Heart right ventricle (tissue), 16 donors: ENCODE measurements at places on chromosomes 5 and 9. TPM values are rescaled to one million over a fixed set of nuclear protein-coding genes. Genes with fewer than 3 reads are reported as not detected.

Gene BRD3OS
- 6.7 TPM for polyA plus RNA-seq

Gene HSPB3
- 167 TPM for polyA plus RNA-seq

Gene WDR55
- 12.2 TPM for polyA plus RNA-seq

Gene WDR31
- polyA plus RNA-seq: 7.9 TPM

Gene CYLC2
- polyA plus RNA-seq: not detected

Gene C6
- polyA plus RNA-seq: 6.1 TPM

Gene PHF19
- 12.5 TPM for polyA plus RNA-seq

Gene GHR
- polyA plus RNA-seq: 4.6 TPM

Gene PCDH12
- 3.6 TPM for polyA plus RNA-seq

Gene GPR107
- 6.7 TPM for polyA plus RNA-seq

DNA sequence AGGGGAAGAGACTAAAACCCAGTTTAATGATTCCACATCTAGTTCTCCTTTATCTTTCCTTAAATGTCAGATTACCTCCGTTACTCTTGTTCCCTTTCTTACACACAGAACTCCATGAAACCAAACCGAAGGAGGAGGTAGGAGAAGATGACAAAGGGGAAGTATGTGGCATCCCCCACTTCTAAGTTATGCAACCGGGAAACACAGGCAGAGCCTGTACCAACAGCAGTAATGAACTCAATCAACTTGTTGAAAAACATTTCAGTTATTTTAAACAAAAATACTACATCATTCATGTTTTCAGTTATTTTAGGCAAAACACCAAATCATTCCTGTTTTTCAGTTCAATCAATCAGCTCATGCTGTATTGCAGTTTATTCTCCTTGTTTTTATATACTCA lies 101.8 kb downstream of the PCSK1 start:
- DNase-seq: no peak

GRCh38 chr9:71752352-71752751 lies 16.0 kb downstream of the CEMIP2 start:
- DNase-seq: no peak

- no peak for DNase-seq
Observed at GRCh38 chr9:137725598-137725997, 106.8 kb downstream of the EHMT1 start.

DNA sequence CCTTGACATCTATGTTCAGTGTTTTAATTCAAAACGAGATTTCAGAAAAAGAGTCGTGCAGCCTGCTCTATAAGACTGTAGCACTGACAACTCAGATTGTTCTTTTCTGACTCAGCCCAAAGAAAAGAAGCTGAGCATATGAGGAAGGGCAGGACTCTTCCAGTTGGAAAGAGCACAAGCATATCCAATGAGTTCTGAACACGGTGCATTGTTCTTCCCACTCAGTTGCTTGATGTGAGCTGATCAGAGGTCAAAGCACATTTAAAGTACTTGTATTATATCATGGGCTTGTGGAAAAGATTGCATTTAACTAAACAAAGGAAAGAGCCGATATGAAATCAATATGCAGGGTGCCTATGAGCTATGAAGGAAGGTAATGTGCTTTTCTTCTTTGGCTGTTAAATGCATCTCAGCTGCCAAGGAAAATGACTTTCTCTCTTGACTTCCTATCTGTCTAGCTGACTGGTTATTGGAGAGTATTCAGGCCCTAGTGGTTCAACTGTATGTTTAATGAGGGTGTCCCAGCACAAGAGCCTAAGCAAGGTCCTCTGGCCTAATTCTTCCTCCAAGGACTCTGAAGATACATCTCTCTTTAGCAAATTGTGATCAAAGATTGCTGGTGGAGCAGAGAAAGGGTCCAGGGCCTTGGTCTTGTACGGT lies 226.6 kb upstream of the PPP1R2B start:
- DNase-seq: no peak

DNA sequence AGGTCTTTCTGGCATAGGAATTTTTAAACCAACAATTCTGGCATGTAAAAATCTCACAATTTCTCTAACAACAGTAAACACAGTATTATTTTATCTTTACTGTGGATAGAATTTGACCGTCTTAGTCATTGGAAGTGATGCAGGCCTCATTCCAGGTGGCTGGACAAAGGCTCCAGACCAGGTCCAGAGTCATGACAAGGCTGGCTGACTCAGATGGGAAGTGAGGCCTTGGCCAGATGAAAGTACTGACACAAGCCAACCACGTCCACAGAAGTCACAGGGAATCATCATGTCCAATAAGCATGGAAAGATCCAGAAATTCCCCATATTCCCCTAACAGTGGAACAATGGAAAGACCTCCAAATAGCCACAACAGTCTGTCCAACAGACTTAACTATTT lies 12.4 kb downstream of the SPOCK1 start:
- no peak for DNase-seq

DNA sequence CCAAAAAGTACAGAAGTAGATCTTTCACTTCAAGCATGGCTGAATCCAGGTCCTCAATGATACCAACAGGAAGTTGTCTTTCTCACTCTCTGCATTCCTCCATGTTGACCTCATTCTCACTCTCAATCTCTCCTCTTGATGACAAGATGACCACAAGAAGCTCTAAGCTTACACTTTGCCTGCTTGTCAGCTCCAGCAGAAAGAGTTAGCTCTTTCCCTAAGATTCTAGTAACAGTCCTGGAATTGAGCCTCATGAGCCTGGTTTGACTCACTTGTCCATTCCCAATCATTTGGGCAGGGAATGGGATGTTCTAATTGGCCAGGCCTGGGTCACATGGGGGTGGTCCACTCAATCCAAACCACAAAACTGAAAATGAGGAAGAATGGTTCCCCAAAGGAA lies 3.3 kb upstream of the CLTA start:
- DNase-seq: no peak

DNA sequence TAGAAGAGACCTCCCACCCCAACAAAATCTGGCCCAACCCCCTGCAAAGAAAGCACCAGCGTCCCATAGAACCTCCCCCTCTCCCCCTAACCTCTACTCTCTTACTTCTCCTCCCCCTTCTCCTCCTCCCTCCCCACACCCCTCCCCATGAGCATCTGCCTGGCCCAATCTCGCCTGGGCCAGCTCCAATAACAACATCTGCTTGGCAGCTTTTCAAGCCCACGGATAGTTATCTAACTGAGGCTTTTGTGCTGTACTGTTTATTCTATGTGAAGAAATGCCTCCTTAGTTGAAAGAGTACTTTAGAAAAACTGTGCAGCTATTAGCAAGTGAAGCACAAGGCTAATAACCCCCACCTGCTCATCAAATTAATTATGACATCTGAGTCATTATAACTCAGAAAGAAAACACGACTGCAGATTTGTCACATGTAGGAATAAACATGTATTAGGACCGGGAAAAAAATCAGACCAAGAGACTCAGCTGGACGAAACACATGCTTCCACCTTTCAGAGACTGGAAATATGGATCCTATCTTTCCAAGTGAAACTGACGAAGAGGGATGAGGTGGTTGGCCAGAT lies 42.8 kb downstream of the NFIB start:
- DNase-seq: peak; percentile 87

- DNase-seq: no peak
Observed at GRCh38 chr9:33445389-33446239, 1.8 kb downstream of the AQP3 start.

DNA sequence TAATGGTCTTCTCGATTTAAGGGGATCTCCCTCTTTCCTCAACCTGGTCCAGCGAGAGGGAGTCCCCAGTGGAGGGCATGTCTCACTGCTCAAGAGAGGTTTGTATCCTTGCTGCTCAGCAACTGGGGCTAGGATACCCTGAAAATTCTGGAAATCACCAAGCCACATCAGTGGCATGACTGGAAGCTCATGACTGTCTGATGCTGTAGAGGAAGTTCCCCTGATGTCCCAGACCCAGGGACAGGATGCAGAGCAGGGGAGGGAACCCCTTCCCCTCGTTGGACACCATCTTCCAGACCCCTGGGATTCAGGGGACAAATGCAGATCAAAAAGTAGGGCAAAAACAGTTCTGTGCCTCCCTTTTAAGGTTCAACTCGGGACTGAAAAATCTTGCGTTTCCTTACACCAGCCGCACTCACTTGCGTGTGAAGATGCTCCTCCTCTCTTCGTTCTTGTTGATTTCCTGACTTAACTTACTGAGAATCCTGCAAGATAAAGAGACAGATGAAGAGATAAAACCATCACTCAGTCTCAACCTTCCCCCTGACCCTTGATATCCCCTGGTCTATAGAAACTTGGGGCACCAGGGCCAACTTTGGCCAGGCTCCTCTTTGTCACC lies 22.1 kb downstream of the LCP2 start:
- no peak for DNase-seq
